ENCODE measurements at places on chromosomes 1 and 21. TPM values are rescaled to one million over a fixed set of nuclear protein-coding genes. Genes with fewer than 3 reads are reported as not detected.

GRCh38 chr1:224486801-224487583 is 52.4 kb upstream of the WDR26 start:
- no peak for DNase-seq

DNA sequence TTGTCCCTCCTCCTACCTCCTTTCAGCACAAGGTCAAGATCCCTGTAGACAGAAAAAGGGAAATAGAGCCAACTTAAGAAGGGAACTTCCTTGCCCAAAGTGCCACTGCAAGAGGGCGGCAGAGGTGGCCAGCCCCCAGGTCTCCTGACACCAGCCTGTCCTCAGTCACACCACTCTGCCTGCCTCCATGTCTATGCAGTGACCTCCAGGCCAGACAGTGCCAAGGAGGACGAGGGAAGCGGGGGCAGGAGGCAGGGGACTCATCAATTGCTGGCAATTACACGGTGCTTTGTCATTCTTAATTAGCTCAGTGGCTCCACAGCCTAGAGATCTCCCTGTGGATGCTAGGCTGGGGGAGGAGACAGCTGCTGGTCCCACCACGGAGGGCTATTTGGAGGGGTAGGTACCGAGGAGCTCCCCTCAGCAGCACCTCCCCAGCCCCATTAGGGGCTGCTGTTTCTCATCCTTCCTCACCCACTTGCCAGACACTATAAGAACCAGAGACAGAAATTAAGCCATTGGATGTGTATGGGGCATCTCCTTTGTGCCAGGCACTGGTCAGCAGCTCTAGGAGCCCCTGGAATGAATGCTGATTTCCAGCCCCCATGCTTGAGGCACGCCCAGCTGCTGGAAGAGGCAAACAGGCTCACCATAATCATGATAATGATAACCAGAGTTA is 6.1 kb upstream of the LDLRAP1 start:
- no peak for DNase-seq

- no peak for DNase-seq
These were observed 70.7 kb downstream of the MTR start for GRCh38 chr1:236865818-236866155.

- no peak for DNase-seq
These were observed 103.1 kb downstream of the GALNT2 start for GRCh38 chr1:230170153-230170547.

- no peak for DNase-seq
These were observed 12.9 kb upstream of the KCNE1 start for GRCh38 chr21:34524646-34525601.

- DNase-seq: no peak
These were observed 2.6 kb downstream of the EFHD2 start for GRCh38 chr1:15412175-15412800.

GRCh38 chr1:168550971-168551370 is 7.2 kb upstream of the XCL2 start:
- DNase-seq: no peak

DNA sequence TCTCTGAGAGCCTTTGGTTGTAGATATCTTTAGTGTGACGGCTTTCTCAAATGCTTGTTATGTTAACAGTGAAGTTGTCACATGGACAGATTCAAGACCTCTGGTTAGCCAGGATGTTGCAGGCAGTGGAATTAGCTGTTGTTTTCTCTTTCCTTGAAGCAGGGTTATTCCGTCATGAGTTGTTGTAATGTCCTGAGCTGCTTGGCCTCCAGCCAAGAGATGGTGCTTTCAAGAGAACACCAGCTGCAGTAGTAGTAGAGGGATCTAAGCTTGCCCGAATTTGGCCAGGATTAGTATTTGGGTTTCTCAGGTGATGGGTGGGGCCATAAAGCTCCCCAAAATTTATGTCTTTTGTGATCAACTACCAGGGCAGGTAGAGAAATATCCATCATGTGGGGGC is 13.4 kb downstream of the KCNE1 start:
- no peak for DNase-seq

GRCh38 chr21:31668651-31669491 is 9.4 kb downstream of the SOD1 start:
- DNase-seq: no peak

DNA sequence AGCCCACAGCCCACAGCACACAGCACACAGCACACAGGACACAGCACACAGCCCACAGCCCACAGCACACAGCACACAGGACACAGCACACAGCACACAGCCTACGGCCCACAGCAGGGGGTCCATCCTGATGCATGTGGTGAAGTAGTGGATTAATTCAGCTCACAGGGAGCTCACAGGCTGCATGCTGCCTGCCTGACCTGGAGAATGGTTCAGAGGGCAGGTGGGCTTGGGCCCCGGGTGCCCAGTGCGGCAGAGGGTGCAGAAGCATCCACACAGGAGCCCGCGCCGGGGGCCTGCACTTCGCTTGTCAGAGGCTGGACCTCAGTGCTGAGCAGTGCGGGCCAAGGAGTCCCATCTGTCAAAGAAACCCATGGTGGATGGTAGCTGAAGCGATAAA is 21.1 kb upstream of the AJAP1 start:
- no peak for DNase-seq

- DNase-seq: no peak
These were observed 70.3 kb downstream of the OLFML2B start for GRCh38 chr1:161953256-161953920.

- DNase-seq: no peak
These were observed 301.2 kb upstream of the DEPDC1 start for GRCh38 chr1:68798071-68798470.

DNA sequence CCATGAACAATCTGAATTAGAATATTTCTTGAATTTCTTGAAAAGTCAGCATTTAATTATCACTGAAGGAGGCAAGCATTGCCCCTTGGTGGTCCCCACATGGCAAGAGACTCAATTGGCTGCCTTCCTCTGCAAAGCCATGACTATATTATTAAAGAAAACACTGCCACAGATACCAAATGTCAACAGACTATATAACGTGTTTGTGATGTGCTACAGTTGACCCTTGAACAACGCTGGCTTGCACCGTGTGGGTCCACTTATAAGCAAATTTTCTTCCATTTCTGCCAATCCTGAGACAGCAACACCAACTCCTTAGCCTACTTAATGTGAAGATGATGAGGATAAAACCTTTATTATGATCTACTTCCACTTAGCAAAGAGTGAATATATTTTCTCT is 66.5 kb downstream of the NRIP1 start:
- DNase-seq: no peak

- DNase-seq: no peak
These were observed 198.8 kb upstream of the C8B start for GRCh38 chr1:57164584-57164983.

DNA sequence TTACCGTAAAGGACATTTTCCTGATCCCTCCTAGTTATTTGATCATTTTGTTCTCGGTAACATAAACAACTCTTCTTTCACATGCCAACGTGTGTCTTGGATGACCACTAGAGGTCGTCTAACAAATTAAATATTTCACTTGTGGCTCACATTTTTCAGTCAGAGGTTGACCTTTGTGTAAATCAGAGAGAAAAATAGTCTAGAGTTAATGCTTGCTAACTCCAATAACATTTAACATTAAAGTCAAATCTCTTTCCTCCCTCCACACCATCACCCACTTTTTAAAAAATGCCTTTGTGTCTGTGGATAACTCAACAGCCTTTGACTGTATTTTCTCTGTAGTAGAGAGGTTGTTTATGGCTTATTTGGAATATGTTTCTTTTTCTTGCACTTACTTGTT is 220.5 kb upstream of the B3GALT2 start:
- DNase-seq: no peak

GRCh38 chr1:150567717-150568593 is 11.5 kb downstream of the MCL1 start:
- peak; percentile 83 for DNase-seq

DNA sequence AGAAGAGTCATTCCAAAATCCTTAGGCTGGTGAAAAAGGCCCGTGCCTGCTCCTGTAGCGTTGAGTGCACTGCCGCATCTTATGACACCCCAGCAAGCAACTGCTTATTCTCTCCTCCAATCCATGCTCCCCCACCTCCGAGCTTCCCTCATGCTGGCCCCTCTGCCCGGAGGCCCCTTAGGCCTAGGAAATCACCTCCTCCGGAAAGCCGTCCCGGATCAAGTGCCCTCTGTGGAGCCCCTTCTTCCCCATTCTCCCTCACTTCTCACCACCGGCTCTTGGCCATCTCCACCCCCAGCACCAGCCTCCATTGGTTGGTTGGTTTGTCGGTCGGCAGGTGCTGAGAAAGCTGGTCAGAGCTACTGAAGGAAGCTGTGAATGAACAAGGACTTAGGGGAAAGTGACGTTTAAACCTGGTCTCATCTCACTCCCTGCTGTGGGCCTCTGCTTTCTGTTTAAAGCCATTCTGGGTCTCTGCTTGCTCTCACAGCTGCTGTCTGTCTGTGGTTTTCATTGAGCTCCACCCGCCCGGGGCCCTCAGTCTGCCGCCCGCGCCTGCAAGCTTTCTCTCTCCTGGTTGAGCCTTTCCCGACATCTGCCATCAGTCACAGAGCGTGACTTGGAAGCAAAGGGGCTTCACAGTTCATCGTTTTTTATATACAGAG is 122.2 kb downstream of the KCNN3 start:
- peak; percentile 60 for DNase-seq

DNA sequence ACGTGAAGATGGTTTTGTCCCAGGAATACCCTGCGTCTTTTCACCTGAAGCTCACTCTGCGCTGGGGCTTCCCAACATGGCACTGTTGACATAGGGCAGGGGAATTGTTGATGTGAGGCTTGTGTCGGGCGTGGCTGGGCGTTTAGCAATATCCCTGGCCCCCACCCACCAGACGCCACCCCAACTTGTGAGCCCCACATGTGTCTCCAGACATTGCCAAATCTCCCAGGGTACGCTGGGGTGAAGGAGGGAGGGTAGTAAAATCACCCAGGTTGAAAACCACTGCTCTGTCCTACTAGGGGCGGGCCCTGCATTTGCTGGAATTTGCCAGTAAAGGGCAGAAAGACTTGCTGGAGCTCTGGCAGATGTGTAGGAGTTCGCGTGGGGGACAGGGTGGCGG is 36.0 kb downstream of the SPSB1 start:
- DNase-seq: no peak

- no peak for DNase-seq
These were observed 29.3 kb upstream of the CAP1 start for GRCh38 chr1:40011198-40011597.

GRCh38 chr1:67169496-67169895 is 3.2 kb downstream of the IL23R start:
- no peak for DNase-seq

DNA sequence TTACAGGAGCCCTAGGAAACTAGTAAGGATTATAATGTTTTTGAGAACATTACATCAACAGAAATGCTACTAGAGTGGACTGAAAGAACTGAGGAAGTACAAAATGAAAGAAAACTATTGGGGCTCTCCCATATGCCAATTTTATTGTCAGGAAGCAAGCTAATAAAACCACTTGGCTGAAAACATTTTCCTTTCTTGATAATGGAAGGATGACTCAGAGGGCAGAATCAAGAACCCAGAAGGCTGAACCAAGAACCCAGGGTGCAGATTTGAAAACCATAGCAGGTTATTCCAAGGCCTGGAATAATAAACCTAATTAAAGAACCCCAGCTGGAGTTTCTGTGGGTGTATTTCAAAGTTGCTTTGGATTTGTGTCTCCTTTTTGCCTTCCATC is 70.7 kb downstream of the RPE65 start:
- DNase-seq: no peak

DNA sequence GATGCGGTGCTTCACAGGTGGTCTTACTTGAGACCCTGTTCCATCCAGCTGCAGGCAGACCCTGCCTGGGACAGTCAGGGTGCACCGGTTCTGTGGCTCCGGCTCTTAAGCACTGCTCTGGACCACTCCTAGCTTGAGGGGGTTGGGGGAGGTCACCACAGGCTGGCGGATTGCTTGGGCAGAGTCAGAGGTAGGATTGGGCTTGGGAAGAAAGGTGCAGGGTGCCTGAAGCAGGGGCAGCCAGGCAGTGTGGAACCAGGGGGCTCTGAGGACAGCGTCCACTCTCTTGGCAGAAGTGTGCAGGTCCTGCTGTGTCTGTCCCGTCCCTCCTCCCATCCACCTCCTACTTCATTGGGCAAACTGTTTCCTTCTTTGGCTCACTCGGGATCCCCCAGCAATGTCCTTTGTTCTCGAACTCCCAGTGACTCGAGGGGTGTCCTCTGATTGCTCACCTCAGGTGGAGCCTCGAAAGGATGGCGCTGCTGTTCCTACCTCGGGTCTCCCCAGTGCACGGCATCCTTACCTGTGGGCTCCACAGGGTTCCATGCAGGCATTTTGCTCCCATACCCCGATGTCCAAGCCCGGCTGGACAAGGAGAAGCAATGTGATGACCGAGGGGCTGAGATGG is 1.7 kb downstream of the PDXK start:
- peak; percentile 11 for DNase-seq

DNA sequence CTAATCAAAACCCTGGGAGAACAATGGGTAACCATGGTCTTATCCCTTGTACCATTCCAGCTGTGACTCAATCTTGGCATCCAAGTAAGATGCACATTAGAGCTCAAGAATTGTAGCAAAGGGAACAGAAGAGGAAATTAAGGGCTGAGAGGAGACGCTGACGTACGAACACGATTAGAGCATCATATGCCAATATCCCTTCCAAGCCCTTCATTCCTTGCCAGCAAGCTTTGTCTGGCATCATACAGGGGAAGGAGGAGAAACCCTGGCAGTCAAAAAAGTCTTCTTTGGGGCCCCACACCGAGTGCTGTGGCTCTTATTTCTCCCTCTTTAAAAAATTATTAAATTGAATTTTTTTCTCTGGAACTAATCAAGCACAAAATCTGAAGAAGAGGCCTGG is 120.9 kb downstream of the ASTN1 start:
- DNase-seq: no peak

DNA sequence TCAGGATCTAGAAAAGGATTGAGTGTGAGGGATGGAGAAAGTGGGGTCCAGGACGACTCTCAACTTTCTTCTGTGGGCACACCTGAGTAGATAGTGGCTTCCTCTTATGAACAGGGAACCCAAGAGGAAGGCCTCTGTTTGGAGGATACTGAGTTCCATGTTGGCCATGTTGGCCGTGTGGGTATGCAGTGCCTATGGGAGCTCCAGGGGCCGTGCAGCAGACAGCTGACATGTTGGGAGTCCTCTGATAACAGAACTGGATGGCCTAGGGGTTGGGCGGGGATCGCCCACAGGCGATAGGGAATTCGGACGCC is 43.0 kb downstream of the TMEM53 start:
- no peak for DNase-seq

XCL1 gene
- total RNA-seq: not detected

PADI4 gene
- not detected for total RNA-seq

TRIM58 gene
- 5.2 TPM for total RNA-seq

COL11A1 gene
- total RNA-seq: 0.76 TPM

DLGAP3 gene
- 44.8 TPM for total RNA-seq

GPBP1L1 gene
- 103 TPM for total RNA-seq

KCNN3 gene
- 3.8 TPM for total RNA-seq

CELA3A gene
- not detected for total RNA-seq

LORICRIN gene
- total RNA-seq: not detected

PWP2 gene
- total RNA-seq: 22.1 TPM
